ENCODE measurements at places on chromosomes 2 and 18.

DNA sequence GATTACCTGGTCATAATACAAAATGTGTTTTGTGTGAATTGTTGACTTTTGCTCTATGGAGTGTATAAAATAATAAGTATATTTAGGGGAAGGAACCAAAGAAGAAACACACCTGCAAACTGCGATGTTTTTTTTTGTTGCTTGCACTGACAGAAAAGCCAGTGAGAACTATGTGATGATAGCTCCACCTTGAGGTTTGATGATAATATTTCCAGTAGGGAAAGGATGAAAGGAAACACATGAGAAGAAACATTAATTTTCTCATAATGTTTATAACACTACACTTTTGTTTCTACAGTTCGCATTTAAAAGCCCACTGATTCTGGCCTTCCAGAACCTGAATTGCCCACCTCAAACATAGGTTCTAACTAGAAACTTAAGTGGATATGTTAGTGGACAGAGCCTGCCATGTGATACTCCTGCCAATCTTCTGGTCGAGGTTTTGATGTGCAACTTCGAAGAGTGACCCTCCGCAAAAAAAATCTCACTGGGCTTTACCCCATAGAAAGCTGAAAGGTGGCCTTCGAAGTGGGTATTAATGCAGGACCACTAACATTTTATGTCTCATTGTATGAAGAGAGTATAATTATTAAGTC, 476.4 kb upstream of the SPHKAP start:
- DNase-seq = no peak

- no peak for DNase-seq
Observed at GRCh38 chr2:196171946-196172345, 568 bp upstream of the STK17B start.

DNA sequence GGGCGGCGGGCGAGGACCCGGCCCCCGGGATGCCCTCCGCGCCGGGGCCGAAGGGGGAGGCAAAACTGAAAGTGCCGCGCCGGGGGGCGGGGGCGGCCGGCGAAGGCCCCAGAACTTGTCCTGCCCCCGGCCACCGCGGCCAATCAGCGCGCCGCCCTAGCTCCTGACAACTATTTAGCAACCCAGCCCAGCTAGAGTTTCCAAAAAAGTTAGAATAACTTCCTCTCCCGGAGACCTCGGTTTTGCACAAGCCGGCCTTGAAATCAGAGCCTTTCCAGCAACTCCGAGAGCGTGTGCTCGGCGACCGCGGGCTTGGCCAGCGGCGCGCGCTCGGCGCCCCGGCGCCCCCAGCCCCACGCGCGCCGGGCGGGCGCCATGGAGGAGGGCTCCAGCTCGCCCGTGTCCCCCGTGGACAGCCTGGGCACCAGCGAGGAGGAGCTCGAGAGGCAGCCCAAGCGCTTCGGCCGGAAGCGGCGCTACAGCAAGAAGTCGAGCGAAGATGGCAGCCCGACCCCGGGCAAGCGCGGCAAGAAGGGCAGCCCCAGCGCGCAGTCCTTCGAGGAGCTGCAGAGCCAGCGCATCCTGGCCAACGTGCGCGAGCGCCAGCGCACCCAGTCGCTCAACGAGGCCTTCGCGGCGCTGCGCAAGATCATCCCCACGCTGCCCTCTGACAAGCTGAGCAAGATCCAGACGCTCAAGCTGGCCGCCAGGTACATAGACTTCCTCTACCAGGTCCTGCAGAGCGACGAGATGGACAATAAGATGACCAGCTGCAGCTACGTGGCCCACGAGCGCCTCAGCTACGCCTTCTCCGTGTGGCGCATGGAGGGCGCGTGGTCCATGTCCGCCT, at the start of gene TWIST2:
TWIST2 (plus strand) TSS at position 245 of the 850 bp plus-strand sequence; CDS start at position 376, 131 bp downstream.
- DNase-seq = no peak

- no peak for DNase-seq
Observed at GRCh38 chr2:200383380-200384110, 77.1 kb downstream of the SPATS2L start.

DNA sequence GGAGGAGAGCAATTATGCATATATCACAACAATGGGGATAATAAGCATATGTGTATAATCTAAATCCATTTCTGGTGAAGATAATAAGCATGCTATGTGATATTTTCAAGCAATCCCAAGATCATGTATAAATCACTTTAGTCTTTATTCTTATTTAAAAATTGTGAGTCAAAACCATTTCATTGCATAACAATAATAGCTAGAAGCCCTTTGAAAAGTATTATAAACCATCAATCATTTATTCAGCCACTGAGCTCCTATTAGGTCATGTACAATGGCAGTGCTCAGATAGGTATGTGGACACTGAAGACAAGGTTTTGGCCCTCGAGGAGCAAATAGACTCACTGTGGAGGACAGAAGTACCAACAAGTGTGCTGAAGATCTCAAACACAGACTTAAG, 113.1 kb downstream of the CDCA7 start:
- no peak for DNase-seq

DNA sequence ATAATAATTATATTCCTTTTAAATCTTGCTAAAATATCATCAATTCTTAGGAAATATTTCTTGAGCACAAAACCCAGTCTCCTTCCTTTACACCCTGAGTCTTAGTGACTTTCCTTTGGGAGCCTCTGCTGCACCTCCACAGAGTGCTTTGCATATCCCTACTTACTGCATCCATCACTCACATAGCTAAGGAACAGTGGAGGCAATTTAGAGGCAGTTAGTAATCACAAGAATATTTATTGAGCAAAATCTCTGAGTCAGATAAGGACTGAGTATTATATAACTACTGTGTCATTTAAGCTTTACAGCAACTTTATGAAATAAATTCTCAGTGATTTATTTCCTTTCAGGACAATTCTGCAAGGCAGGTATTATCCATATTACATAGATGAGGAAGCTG, 327.7 kb downstream of the TMX3 start:
- DNase-seq = no peak

GRCh38 chr2:101251844-101252407, 760 bp upstream of the CNOT11 start:
- DNase-seq = no peak

DNA sequence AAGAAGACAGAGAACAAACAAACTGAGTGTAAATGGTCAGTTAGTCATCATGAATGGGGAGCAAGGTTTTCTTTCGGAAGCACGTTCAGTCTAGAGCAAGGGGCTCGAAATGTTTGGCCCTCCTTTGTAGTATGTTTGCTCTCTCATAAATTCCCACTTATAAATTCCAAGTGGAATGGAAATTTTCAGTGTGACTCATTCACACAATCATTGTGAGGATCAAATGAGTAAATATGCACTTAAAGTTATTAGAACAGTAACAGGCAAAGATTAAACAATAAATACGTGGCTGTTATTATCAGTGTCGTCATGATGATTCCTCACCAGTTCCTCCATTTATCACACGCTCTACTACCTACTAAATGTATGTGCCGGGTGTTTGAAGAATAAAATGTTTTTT, 10.5 kb downstream of the CNGA3 start:
- no peak for DNase-seq

GRCh38 chr2:204505946-204506345, 39.3 kb upstream of the PARD3B start:
- DNase-seq = no peak

DNA sequence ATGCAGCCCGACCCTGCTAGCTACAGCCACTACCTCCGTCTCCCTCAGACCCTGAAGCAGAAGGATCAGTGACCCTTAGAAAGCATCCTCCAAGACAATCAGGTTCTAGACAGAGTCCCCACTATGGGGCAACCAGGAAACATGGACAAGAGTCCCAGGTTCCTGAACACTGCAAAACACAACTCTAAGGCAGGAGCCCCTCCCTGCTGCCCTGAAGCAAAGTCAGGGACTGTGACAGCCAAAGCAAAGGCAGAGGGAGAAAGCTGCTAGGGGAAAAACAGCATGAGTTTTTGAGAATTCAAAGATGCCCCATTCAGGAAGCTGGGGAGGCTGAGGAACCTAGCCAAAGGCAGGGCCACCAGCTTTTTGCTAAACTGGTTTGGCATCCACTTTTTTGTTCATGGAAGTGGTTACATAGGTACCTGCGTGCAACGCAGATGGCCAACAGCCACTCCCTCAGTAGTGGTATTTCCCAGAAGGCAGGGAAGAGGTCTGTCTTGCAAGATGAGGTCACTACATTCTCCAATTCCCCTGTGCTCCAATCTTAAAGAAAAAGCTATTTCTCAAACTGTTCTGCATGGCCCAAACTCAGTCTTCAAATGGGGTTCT, 33.2 kb downstream of the MYO5B start:
- no peak for DNase-seq

Data from stimulated activated CD4-positive, alpha-beta T cell treated with anti-CD3 and anti-CD28 coated beads, TNF-alpha, amount 100 ng/mL, for 24 hours (primary cell).